ENCODE measurements at places on chromosomes 3 and 15. TPM values are rescaled to one million over a fixed set of nuclear protein-coding genes. Genes with fewer than 3 reads are reported as not detected.
A peak's percentile ranks its signal among the peaks of the same experiment; 100 is the strongest.

DNA sequence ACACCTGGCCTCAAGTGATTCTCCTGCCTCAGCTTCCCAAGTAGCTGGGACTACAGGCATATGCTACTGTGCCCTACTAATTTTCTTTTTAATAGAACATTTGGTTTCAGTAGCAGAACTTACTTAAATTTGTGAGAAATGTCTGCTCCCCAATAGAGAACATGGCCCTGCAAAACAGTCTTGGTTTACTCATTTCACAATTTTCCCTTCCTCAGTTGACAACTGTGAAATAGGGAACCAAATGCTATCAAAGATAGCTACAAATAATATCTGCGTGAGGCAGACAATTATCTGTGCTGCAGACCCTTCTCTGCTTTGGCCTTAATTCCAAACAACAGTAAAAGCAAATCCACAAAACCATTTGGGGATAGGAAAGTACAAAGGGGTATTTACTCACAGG lies 22.6 kb downstream of the METTL6 start:
- no peak for DNase-seq

GRCh38 chr3:169815590-169816150 lies 3.0 kb upstream of the LRRC34 start:
- no peak for DNase-seq

- DNase-seq, result no peak
These were observed 20.6 kb downstream of the ABTB1 start for GRCh38 chr3:127693336-127693843.

GRCh38 chr3:48112813-48113212 lies 75.4 kb downstream of the CDC25A start:
- DNase-seq, result no peak

Gene XIRP1
- not detected for total RNA-seq

Gene ACKR4
- total RNA-seq, result not detected

Gene MORC1
- total RNA-seq, result 0.10 TPM

DNA sequence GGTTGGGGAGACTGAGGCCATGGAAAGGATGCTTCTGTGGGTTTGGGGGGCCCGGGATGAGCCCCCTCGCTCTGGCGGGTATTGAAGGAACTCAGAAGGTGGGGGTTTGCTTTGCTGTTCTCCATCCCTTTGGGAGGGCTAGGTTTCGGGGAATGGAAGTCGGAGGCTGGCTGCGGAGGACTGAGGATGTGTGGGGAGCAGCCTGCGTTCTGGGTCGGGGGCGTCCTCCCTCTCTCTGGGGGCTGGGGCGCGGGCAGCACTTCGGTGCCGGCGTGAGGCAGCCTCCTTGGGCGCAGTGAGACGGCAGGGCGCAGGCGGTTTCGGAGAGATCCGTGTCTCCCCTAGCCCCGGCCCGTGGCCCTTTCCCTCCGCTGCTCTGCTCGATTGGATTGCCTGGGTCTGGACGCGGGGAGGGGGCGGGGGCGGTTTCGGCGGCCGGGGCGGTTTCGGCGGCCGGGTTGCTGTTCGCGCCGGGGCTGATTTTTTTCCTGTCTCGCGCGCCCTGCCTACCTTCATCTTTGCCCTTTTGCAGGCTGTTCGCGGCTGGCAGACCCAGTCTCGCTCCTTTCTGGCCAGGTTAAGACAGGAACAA lies 1.4 kb downstream of the PTPRG start:
- peak; percentile 68 for DNase-seq

DNA sequence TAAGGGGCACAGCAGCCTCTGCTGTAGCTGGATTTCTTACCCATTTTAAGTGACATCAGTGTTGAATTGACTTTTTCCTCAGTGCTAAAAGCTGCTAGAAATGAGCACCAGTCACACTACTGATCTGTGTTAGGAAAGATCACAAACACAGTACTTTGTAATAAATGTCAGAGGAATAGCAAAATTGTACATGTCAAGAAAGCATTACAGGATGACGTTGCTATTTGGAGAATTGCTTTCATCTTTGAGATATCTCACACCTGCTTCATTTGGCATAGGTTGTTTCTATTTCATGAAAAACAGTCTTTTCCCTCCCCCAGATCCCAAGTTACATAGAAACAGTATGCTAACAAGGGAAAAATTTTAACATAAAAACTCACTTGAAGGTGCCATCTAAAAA lies 77.8 kb downstream of the SLC25A26 start:
- DNase-seq, result no peak

DNA sequence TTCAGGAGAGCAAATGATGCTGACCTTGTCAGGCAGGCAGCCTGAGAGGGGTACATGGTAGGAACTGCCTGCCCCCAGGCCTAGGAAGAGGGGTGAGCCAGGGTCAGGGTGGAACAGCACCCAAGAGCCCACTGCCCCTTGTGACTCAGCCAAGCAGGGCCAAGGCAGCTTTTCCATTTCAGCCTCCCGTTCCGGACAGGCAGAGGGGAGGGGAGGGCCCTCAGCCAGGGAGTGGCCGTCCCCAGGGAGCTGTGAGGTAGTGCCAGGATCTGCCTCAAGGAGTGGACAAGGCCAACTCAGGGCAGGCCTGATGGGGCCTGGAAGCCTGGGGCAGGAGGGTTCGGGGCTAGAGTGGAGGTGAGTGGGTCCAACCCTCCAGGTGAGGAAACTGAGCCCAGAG lies 5.1 kb upstream of the ANKRD63 start:
- DNase-seq, result no peak

GRCh38 chr3:14534516-14535191 lies 5.5 kb downstream of the GRIP2 start:
- no peak for DNase-seq

GRCh38 chr3:195870442-195870841 lies 37.9 kb downstream of the TNK2 start:
- no peak for DNase-seq

DNA sequence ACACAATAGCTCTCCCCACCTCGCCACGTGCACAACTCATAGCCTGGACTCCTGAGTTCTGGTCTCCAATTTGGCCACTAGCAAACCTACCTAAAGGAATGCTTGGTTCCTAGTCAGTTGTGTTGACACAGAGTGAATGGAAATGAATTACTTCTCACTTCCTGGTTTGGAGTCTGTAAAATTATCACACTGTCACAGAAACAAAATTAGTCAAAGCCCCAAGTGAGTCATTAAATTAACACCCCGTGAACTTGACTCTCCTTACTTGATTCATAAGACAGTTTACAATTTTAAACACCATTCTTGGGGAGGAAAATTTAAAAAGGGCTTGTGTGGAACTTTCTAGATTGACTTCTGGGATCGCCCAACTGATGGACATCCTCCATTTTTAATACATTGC lies 276.2 kb upstream of the CTNNB1 start:
- DNase-seq, result no peak

Gene ABHD6
- 56.2 TPM for total RNA-seq

DNA sequence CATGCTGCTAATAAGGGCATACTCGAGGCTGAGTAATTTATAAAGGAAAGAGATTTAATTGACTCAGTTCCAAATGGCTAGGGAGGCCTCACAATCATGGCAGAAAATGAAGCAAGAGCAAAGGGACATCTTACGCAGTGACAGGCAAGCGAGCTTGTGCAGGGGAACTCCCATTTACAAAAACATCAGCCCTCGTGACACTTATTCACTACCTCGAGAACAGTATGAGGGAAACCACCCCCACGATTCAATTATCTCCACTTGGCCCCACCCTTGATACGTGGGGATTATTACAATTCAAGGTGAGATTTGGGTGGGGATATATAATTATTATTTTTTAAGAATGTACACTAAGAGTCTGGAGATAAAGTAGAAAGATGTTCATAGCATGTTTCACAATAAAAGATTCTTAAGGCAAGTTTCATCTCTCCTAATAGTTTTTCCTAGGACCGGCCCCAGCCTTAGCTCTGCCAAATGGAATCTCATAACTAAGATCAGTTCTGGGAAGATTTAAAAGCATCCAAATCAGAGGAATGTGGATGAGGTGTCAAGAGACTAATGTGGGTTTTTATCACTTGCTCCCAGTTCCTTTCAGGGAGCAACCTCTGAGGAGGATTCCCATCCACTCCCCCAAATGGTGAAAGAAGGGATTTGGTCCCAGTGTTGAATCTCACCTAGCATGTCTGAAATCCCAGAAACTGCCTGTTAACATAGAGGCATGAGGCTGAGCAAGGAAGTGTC lies 221.0 kb downstream of the ZMAT3 start:
- no peak for DNase-seq

Gene SATB1
- 12.0 TPM for total RNA-seq

DNA sequence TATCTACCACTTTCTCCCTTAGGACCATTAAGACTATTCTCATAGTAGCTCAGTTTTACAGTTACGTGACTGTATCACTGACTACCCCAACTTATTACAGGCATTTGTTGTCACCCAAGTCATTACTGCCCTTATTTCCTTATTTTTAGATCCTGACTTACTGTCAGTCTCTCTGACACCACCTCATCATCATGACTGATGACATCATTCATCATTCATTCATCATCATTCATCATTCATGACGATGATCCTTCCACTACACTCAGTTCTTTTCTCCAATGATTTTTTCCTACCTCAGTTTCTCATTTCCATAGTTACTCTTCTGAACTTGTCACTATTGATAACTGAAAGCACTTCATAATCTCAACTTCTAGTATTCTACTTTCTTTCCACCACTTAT lies 83.8 kb downstream of the ADAM10 start:
- DNase-seq, result no peak

DNA sequence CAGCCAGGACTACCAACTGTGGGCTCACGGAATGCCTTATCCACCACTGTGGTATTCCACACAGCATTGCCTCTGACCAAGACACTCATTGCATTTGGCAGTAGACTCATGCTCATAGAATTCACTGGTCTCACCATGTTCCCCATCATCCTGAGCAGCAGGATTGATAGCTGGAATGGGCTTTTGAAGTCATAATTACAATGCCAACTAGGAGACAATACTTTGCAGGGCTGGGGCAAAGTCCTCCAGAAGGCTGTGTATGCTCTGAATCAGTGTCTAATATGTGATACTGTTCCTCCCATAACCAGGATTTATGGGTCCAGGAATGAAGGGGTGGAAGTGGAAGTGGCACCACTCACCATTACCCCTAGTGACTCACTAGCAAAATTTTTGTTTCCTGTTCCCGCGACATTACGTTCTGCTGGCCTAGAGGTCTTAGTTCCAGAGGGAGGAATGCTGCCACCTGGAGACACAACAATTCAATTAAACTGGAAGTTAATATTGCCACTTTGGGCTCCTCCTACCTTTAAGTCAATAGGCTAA lies 58.6 kb upstream of the CCDC80 start:
- no peak for DNase-seq

- no peak for DNase-seq
These were observed 18.8 kb downstream of the MAGI1 start for GRCh38 chr3:66019896-66020295.

DNA sequence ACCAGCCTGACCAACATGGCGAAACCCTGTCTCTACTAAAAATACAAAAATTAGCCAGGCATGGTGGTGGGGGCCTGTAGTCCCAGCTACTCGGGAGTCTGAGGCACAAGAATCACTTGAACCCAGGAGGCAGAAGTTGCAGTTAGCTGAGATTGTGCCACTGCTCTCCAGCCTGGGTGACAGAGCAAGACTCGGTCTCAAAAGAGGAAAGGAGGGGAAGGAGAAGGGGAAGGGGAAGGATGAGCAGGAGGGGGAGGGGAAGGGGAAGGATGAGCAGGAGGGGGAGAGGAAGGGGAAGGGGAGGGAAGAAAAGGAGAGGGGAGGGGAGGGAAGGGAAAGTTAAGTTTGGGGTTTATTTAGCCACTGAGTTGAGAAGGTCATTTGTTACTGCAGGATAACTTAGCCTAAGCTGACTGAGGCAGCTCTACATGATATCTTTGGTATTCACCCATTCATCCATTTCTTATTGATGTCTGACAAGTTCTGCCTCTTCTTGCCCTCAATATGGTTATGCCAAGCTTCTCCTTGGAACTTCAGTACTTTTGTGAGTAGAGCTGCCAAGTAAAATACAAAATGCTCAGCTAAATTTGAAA lies 15.9 kb upstream of the ABHD2 start:
- DNase-seq, result no peak

- DNase-seq, result no peak
These were observed 926.6 kb downstream of the EPHA3 start for GRCh38 chr3:90034038-90034437.

GRCh38 chr3:34070831-34071585 lies 272.6 kb downstream of the PDCD6IP start:
- no peak for DNase-seq

Gene UBAP1L
- 5.5 TPM for total RNA-seq

GRCh38 chr3:130480736-130481135 lies 36.2 kb upstream of the COL6A6 start:
- no peak for DNase-seq

Gene PDE12
- total RNA-seq, result 13.3 TPM

GRCh38 chr3:106190296-106190695 lies 321.5 kb upstream of the CBLB start:
- DNase-seq, result no peak

GRCh38 chr3:185537369-185537970 lies 14.9 kb downstream of the LIPH start:
- DNase-seq, result no peak

Gene SLC51A
- 20.0 TPM for total RNA-seq

GRCh38 chr3:196220991-196221390 lies 4.7 kb downstream of the SLC51A start:
- DNase-seq, result no peak

DNA sequence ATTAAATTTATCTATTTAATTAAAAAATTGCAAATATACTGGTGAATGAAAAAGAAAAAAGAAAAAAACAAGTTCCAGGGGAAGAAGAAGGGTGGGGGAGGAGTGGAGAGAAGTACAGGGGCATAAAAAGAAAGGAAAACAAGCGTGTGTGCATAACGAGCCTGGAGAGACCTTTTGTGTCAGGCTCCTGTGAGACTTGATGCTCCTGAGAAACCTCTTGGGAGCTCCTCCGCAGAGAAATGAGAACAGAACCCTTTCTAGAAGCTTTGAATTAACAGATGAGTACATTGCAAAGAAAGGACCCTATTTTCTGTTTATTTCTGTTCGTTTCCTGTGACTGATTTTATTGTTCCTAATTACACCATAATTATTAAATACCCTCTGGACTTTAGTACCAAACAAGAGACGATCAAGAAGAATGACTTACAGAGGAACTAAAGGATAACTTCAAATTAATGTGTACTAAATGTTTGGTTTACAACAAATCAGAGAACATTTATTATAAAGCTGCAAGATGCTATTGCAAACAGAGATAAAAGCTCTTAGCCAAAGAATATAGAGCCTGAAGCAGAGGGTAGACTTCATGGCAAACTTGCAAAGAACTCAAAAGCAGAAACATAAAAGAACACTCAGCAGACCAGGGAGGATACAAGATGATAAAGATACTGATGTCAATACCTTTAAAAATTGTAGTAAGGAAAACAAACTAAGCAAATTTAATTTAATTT lies 74.7 kb downstream of the DPPA2 start:
- no peak for DNase-seq
